ENCODE measurements at places on chromosomes 7 and 10.

- no peak for DNase-seq
These were observed 503.2 kb downstream of the NRG3 start for GRCh38 chr10:82378146-82378545.

GRCh38 chr7:98202367-98203195 is 8.7 kb upstream of the BHLHA15 start:
- no peak for DNase-seq

GRCh38 chr7:151469281-151469680 is 29.3 kb upstream of the CRYGN start:
- no peak for DNase-seq

GRCh38 chr7:151038951-151039849 is 9.1 kb upstream of the ASIC3 start:
- DNase-seq, result no peak

DNA sequence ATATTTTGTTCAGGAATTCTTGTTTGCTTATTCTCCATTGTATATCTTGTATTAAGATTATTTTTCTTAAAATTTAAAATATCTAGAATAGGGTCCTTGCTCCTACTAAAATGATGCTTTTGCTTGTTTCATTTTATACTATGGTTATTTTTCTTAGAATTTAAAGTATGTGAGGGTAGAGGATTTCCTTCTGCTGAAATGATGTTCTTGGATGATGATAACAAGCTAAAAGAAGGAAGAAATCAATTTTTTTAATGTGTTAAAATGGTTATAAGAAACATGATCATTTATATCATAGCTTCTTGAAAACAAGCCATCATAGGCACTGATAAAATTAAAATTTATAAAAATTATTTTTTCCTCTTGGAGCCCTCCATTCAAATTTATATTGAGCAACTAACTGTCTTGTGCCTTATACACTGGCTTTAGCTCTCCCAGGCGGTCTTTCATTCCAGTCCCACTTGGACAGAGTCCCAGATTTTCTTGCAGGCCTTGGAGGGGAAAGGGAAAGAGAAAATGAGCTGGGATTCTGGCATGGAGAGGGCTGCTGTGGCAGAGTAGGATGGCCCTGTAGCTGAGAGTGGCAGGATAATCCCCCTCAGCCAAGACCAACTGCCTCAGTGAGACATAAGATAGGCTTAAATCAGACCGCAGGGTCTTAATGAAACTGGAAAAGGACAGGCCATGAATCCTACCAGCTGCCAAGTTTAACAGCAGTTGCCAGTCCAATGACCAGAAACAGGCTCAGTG is 60.2 kb downstream of the DNAJB9 start:
- peak; percentile 36 for DNase-seq

DNA sequence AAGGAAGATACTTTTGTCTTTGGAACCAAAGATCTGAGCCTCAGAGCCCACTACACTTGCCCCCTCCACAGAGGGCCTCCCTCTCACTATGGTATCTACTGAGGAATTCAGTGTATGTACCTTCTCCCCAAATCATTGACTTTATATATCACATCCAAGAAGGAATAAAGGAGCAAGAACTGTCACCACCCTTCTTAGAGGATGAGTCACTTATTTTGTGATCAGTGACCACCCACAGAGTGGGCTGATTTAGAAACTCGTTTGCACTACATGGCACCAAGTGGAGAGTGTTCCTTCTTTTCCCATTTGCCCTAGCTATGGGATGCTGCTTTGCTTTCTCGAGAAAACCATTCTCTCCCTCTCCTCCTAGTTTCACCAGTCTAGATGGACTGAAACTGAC is 5.7 kb downstream of the TMEM243 start:
- no peak for DNase-seq

- no peak for DNase-seq
These were observed 135.4 kb downstream of the CXCL12 start for GRCh38 chr10:44249490-44249889.

DNA sequence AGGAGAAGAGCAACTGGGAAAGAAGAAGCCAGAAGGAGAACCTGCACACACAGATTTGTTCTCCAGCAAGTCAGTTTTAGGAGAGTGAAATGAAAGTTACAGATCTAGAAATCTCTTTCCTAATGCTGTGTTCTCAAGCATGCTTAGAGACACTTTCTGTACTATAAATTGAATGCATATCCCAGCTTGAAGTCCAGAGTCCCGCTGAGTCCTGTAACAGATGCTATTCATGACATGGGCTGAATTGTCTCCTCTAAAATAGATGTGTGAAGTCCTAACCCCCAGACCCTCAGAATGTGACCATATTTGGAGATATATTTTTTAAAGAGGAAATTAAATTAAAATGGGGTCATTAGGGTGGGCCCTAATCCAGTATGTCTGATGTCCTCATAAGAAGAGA is 46.9 kb upstream of the GJD4 start:
- DNase-seq, result no peak

- no peak for DNase-seq
These were observed 240.3 kb upstream of the KAT6B start for GRCh38 chr10:74586088-74586585.

DNA sequence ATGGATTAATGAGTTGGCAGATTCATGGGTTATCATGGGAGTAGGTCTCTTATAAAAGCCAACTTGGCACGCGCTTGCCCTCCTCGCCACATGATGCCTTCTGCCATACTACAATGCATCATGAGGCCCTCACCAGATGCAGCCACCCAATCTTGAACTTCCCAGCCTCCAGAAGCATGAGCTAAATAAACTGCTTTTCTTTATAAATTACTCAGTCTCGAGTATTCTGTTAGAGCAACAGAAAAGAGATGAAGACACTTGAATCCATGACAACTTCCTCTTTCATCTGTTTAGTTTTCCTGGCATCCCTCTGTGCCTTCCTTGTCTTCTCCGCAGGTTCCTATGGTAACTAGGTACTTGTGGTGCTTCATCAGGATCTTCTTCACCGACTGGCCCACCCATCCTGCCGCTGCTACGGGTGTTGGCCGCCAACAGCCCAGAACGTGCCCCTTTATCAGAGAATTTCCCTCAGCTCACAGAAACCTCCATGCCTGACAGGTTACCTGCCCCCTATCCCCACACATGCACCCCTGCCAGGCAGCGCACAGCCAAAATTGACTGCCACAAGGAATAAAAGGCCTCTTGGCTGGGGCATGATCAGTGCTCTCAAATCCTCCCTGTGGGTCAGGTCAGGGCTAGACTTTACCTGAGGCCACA is 28.0 kb upstream of the PPIF start:
- no peak for DNase-seq

DNA sequence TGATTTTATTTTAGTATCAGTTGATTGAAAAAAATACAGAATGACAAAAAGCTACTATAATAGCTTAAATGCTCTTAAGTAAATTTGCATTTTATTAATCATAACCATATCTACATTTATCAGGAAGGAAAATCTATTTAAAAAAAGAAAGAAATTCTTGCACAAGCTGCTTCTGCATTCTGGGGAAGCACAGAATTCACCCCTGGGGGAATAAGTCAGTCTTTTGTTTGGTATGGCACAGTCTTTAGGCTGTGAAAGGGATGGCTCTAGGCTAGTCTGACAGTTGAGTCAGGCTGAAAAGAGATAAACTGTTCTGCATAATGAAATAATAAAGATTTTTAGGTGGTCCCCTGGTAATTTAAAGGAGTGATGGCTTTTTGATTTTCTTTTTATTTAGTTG is 37.9 kb downstream of the HTR7 start:
- DNase-seq, result no peak

GRCh38 chr10:70960316-70960715 is 72.0 kb upstream of the PCBD1 start:
- no peak for DNase-seq

DNA sequence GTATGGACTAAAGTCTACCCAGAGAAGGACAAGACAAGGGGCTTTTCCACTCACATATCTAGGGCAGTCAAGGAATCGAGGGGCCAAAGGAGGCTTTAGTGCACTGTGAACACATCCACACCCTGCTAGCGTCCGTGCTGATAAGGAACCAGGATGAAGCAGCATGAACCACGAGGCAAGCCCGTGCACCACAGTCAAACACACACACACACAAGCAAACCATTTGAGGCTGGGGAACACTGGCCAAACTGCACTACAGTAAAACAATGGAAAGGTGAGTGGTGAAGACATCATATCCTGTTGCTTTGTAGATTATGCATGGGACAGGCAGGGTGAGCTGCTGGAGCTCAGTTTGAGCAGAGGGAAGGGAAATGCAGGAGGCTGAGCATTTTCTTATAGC is 177.4 kb upstream of the CDCA7L start:
- no peak for DNase-seq

DNA sequence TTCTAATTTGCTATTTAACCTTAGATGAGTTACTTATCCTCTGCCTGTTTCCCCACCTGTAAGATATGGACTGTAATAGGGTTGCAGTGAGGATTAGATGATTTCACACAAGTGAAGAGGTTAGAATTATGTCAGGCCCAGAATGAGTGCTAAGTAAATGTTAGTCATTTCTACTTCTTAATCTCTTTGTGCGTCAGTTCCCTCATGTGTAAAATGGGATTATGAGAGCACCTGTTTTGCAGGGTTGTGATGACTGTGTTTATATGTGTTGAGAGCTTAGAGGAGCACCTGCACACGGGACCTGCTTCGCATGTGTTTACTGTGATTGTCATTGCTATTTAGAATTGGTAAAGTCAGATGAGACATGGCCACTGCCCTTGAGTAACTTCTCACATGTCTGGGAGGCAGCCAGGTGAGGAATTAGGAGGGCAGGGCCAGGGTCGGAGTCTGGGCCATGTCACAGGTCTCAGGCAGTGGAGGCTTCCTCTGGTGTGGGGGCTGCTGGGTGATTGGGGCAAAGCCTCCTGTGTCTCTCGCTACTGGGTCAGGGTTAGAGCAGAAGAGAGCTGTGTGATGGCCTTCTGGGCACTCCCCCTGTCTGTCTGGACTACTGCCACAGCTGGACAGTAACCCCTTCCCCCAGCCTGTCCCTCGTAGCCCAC is 106.7 kb downstream of the WDFY4 start:
- no peak for DNase-seq

GRCh38 chr10:133187906-133188681 is 28.1 kb downstream of the KNDC1 start:
- no peak for DNase-seq

DNA sequence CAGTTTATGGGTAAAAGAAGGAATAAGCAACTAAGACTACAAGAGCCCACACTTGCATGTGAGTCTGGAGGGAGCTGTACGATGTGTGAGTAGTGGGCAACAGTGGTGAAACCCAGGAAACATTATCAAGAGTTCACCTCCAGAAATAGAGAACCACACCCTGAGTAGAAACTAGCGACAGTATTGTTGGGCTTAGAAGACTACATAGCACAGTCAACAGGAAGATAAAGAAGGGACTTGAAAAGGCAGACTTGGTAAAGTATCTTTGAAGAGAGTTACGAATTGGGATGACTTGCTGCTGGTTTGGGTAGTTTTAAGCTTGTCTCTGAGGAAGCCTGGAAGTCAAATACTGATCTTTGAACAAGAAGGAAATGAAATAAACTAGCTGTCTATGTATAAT is 223.2 kb upstream of the GNAI1 start:
- no peak for DNase-seq

DNA sequence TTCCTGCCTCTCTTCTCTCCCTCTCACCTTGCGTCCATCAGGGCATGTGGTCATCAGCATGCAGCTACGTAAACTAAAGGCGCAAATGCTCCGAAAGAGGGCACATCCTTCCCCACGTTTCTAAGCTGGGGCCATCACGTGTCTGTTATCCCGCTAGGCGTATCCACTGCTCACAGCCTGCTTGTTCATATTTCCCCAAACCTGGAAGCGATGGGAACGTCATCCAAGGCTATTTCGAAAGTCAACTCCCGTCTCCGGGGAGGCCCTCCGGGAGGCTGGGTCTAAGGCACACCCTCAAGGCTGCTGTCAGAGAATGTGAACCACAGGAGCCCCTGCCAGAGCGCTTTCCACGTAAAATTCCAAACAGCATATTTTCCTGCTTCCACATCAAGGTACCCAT is 199.2 kb downstream of the DIP2C start:
- no peak for DNase-seq

DNA sequence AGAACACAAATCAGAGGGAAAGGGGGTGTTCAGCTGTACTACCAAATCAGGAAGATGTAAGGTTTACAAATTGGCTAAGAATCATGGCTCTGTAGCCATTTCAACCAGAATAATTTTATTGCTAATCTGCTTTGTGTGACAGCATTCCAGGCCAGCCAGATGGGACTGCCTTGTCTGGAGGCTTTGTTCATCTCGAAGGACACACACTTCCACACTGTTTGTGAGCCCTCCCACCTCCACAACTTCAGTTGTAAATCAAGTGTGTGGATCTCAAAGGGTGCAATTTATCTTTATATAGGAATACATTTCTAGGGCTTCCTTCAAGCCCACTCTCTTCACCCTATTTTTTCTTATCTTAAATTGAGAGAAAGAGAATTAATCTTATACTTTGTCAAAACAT is 6.9 kb upstream of the OIT3 start:
- no peak for DNase-seq

DNA sequence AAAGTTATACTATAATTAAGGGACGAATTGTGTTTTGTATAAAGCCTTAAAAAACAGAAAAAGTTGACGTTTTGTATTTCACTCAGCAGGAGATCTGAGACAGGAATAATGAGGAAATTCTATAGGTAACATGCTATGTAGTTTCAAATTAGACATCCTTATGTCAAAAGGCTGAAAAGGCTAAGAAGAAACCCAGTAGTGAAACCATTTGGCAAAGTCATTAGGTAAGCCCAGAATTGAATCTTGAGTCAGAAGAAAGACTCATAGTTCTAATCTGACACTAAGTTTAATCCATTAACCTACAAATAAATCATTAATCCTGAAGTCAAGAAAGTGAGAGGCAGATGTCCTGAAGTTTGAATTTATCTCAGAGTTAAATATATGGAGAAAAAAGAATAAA is 79.3 kb downstream of the RNF133 start:
- DNase-seq, result no peak

- DNase-seq, result no peak
These were observed 103.1 kb downstream of the PRKAG2 start for GRCh38 chr7:151773797-151774196.

- DNase-seq, result no peak
These were observed 183.8 kb downstream of the PRKCQ start for GRCh38 chr10:6396226-6396625.

DNA sequence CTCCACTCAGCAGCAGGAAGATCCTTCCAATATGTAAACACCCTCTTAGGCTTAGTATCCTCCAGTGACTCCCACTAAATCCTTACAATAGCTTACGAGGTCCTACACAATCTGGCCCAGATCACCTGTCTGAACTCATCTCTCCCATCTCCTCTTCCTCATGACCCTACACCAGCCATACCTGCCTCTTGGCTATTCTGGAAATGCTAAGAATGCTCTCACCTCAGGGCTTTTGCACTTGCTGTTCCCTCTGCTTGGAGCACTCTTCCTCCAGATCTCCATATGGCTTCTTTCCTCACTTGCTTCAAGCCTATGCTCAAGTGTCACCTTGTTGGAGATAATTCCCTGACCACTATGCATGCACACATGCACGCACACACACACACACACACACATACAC is 50.8 kb upstream of the FRMD4A start:
- no peak for DNase-seq

All from cerebellar nuclear complex (tissue), 1 donor.